ENCODE measurements at places on chromosomes 3 and 15. TPM values are rescaled to one million over a fixed set of nuclear protein-coding genes. Genes with fewer than 3 reads are reported as not detected.
A peak's percentile ranks its signal among the peaks of the same experiment; 100 is the strongest.

Gene CDC25A
- 0.64 TPM for polyA plus RNA-seq

Gene ECE2
- 15.2 TPM for polyA plus RNA-seq

GRCh38 chr15:82943176-82943575 is 9.3 kb downstream of the HOMER2 start:
- DNase-seq, result no peak

- DNase-seq, result peak; percentile 57
These were observed 35.2 kb downstream of the SLC6A20 start for GRCh38 chr3:45760878-45761711.

- DNase-seq, result no peak
These were observed 106.6 kb upstream of the NR2F2 start for GRCh38 chr15:96223939-96224338.
